NCI-H1105 treated with DMSO at 0.1 percent for 48 hours (cell line): ENCODE measurements at places on chromosomes 16 and 17.

DNA sequence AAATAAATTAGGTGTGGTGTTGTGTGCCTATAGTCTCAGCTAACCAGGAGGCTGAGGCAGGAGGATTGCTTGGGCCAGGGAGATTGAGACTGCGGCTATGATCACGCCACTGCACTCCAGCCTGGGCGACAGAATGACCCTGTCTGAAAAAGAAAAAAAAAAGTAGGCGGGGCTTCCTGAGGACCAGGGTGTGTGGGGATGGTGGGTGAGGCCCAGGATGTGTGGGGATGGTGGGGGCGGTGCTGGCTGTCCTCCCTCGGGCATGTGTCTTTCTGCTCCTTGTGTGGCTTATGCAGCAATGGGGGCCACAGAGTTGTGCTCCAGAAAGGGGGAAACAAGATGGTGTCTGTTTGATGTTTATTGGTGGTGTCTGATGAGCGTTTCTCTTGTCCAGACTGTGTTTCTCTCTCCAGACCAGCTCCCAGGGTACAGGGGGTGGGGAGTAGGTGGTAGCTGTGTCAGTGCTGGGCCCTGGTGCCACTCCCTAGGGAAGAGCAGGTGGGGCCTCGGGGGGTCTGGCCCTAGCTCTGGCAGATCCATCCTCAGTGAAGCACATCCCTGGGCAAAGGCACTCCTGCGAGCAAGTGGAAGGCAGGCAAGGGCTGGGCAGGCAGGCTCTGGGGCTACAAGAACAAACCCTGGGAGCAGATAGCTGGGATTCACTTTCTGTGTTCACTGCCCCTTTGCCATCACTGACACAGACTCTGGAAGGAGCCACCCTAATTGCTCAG lies 2.3 kb downstream of the LCAT start:
- no peak for DNase-seq

DNA sequence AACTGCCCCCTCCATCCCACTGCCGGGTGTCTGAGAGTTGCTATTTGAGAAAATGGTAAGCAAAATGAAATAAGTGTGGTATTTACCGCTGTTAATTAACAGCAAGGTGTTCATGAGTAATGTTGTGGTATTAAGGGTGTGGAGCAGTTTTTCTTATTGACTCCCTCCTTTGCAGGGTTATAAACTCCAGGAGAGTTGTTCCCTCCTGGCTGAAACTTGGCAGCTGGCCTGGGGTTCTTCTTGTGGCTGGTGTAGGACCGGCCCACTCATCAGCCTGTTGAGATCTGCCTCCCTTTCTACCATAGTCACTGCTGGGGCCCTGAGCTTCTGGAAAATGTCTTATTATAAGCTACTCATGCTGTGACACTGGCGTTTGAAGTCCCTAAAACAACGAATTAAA lies 128.6 kb downstream of the SOX9 start:
- no peak for DNase-seq

- DNase-seq: no peak
Measured at GRCh38 chr17:77480509-77481215, 339.9 kb downstream of the SEC14L1 start.

- DNase-seq: no peak
Measured at GRCh38 chr17:20189979-20190378, 180.8 kb downstream of the SPECC1 start.

- DNase-seq: no peak
Measured at GRCh38 chr17:73703192-73703591, 58.9 kb upstream of the SDK2 start.

GRCh38 chr17:7019367-7019766 lies 3.5 kb upstream of the BCL6B start:
- DNase-seq: no peak

DNA sequence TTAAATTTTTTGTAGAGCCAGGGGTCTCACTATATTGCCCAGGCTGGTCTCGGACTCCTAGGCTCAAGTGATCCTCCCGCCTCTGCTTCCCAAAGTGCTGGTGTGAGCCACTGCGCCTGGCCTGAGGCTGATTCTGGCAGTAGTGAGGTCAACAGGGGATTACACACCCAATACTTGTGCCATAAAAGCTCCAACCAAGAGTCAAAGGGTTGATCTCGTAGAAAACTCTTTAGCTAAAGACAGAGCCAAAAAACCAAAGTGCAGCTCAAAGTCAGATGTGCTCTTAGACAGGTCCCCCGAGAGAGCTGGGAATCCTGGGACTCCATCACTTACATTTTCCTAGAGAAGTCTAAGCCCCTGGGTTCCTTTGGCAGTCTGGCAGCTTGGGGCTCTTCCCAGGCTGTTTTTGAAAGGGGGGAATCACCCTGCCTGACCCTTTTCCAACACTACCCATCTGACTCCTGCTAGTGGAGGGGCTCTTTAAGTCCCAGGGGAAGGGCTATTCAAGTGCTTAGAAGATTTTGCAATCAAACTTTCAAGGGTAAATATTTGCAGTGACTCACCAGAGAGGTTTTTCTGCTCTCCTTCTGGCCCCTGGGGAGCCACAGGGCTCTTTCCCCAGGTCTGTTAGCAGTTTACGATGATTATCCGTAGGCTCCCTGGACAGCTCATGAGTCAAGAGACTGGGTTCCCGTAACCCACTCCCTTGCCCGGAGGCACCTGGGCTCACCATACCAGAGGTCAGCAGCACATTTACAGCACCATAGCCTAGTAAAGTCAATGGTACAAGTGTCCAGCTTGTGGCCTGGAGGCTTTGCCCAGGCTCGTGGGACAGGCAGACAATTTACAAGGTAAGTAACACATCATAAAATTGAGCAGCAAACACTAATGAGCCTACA lies 408.7 kb downstream of the SLC39A11 start:
- DNase-seq: no peak
